Activated gamma-delta T cell treated with Interleukin-2 at 50 U/mL for 16 hours (primary cell): ENCODE measurements at places on chromosomes 1 and 21.

DNA sequence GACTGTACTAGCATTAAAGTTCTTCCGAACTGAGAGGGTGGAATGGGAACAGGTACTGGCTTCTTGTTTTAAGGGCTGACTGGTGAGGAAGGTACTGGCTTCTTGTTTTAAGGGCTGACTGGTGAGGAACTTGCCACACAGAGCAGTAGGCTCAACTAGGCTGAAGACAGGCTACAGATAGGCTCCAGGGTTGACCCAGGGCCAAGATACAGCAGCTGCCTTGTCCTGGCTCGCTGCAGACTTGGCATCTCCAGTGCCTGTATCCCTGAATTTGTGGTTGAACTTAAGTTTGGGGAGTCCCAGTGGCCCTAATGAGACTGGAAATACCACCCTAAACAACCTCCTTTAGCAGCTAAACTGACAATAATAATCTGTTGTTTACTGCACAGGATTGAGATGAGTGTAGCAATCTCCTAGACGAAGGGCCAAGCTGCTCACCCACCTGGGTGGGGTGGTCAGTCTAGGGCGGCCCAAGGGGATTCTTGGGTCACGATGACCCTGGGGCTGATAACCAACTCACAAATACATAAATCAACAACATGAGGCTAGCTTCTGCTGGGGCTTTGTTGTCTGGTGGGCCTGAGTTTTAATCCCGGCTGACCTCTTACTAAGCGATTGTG, 227.1 kb downstream of the DISC1 start:
- no peak for DNase-seq

DNA sequence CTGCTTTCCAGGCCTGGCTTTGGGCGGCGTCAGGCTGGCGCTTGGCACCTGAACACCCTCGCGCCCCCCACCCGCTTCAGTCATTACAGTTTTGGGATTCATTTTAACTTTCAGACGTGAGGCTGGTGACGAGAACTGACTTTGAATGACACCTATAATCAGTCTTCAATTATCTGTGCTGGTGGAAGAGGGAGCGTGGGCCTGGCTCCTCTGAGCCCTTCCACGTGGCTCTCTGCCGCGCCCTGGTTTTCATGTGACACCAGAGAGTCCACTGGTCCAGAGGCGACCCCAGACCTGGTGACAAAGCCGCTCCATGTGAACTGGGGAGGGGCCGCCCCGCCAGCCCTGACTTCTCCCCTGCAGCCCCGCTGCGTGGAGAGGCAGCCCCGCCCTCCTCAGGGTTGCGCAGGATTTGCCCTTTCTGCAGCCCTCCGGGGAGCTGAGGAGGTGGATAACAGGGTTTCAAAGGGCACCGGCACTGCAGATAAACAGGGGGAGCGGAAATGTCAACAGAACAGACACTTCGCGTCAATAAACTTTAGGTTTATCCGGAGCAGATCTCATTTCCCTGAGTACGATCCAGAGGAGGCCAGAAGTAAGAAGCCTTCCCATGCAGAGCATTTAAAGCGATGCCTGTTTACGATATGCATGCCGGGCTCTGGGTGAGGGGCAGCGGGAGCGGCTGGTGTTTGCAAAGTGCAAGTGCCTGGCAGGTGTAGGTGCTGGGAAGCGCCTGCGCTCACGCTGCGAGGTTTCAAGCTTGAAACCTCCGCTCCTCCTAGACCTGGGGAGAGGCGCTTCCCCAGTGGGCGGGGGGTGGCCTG, 56.4 kb downstream of the AJAP1 start:
- no peak for DNase-seq

- DNase-seq: no peak
These were observed 95.9 kb downstream of the KCNJ15 start for GRCh38 chr21:38352536-38353219.

GRCh38 chr1:228059634-228060457, 22.7 kb upstream of the ARF1 start:
- peak; percentile 51 for DNase-seq

GRCh38 chr1:228664399-228664914, 70.8 kb upstream of the RHOU start:
- peak; percentile 77 for DNase-seq

- DNase-seq: no peak
These were observed 150.7 kb upstream of the ZNF644 start for GRCh38 chr1:91172541-91172940.

DNA sequence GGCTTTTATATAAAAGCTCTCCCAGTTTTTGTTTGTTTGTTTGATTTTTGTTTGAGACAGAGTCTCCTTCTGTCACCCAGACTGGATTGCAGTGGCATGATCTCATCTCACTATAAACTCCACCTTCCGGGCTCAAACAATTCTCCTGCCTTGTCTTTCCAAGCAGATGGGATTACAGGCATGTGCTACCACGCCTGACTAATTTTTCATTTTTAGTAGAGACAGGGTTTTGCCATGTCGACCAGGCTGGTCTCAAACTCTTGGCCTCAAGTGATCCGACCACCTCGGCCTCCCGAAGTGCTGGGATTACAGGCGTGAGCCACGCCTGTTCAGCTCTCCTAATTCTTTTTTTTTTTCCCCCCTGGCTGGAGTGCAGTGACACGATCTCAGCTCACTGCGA, 4.4 kb downstream of the PCAT6 start:
- DNase-seq: no peak

- no peak for DNase-seq
These were observed 64.1 kb downstream of the TMCO4 start for GRCh38 chr1:19735440-19736127.

DNA sequence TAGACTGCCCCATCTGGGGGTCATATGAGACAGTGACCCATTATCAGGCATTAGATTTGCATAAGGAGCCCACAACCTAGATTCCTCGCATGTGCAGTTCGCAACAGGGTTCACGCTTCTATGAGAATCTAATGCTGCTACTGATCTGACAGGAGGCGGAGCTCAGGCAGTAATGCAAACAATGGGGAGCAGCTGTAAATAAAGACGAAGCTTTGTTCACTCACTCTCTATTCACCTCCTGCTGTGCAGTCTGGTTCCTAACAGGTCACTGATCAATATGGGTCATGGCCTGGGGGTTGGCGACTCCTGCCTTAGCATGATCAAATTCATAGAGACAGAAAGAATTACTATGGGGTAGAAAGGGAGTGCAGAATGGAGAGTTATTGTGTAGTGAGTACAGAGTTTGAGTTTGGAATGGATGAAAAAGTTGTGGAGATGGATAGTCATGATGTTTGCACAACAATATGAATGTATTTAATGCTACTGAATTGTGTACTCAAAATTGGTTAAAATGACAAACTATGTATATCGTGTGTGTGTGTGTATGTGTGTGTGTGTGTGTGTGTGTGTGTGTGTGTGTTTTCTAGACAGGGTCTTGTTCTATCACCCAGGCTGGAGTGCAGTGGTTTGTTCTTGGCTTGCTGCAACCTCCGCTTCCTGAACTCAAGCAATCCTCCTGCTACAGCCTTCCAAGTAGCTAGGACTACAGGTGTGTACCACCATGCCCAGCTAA, 42.2 kb downstream of the BTF3L4 start:
- DNase-seq: no peak

GRCh38 chr1:40092706-40093639, 4.1 kb downstream of the PPT1 start:
- DNase-seq: no peak

DNA sequence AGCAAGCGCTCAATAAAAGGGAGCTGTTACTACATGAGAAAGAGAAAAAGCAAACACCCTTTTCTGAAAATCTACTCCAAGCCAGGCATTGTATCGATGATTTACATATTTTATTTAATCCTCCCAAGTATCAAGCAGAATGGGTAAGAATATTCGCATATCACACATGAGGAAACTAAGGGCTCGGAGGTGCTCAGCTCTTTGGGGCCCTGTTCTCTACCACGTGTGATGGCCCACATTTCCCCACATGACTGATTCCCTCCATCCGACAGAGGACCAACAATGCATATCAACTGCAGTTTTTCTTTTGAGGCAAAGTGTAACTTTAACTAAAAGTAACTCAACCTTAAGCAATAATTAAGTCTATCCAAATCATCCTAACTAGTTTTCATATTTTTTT, 8.2 kb downstream of the ERI3 start:
- DNase-seq: no peak

DNA sequence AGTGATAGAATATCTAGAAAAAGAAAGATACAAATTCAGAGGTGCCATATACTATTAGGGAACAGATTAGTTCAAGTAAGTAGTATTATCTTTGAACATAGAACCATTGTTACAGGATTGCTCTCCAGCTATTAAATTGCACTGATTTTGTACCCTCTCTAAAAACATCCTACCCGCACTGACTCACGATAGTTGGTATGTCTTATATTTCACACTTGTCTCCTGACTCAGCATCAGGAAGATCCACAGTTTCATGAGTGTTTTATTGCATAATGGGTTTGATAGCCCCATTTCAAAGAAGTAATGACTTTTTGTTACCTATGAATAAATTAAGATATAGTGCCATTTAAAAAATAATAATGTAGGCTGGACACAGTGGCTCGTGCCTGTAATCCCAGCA, 6.0 kb downstream of the TATDN3 start:
- DNase-seq: no peak

- peak; percentile 24 for DNase-seq
These were observed 140.1 kb upstream of the FMN2 start for GRCh38 chr1:239951511-239952140.

GRCh38 chr1:150243003-150243402, 7.1 kb upstream of the ANP32E start:
- no peak for DNase-seq

DNA sequence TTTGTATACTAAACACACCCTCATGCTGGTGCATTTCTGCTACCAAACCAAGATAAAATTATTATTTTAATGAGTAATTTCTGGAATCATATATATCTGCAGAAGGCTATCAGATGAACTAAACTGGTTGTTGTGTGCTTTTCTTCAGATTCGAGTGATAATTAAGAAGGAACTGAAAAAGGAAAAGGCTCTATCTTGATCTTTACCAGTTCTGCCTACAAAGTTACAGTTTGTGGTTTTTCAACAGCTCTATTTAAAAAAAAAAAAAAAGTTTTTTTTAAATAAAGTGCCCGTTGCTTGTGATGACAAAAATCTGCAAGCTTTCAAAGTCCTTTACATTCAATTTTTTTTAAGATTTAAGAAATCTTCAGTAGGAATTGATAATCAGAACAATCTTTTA, 13.6 kb downstream of the DENND1B start:
- DNase-seq: no peak

DNA sequence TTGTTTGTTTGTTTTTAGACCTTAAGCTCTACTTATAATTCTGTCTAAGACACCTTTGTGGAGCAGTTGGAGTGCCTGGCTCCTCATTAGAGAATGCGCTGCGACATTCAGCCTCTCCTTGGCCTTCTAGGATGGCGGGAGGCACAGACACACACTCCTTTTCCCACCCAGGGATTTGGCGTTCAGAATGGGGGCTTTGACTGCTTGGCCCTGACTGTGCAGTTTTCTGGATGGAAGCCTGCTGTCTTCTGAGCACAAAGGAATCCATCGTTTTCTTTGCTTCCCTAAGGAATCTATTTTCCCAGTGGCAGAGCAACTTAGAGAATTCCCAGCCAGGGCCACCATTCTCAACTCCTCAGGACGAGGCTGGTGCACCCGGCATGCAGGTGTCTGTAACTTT, 83.6 kb downstream of the GALNT2 start:
- DNase-seq: no peak

- no peak for DNase-seq
These were observed 115.9 kb upstream of the NEK7 start for GRCh38 chr1:198040880-198041279.

- DNase-seq: no peak
These were observed 9.1 kb downstream of the SYTL1 start for GRCh38 chr1:27350663-27351540.

DNA sequence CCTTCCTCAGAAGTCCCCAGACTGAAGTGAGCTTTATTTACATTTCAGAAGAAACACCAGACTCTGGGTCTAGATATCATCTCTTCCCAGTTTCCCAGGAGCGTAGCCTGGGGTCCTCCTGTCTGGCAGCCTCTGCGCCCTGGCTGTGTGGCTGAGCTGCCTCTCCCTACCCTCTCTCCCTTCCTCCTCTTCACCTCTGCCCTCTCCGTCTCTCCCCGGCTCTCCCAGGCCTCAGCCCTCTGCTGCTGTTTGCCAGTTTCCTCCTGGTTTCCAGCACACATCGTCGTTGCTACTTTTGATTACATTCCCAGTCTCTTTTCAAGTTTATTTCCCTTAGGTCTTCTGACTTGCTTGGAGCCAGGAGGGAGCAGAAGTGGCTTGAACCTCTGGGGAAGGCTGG, 91.1 kb upstream of the DISP3 start:
- no peak for DNase-seq

DNA sequence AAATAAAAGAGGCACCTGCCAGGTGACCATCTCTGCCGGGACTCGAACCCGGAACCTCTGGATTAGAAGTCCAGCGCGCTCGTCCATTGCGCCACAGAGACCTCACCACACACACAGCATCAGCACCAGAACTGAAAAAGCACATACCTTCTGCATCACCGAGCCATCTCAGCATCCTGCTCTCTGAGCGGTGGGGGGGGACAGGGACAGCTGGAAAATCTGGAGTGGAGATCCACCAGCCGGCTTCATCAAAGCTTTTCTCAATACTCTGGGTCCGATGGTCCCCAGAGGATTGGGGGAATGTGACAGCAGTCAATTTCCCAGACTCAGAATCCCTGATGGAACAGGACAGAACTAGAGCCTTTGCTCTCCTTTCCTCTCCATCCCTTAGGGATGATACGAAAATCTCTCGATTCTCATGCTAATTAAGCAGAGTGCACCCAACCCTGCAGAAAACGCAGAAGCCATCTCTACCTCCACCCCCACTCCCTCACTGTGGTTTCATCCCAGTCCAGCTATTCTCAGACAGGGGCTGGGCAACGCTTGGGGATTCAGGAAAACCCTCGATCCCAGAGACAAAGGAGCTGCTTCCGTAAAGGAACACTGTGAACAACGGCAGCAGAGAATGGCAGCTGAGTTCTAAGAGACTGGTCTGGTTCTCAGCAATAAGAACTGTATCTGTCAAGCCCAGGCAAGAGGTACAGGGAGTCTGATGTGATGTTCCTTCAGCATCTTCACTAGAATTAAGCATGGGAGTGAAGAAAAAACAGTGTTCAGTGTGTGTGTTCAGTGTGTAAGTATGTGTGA, 29.6 kb upstream of the CADM3 start:
- no peak for DNase-seq

DNA sequence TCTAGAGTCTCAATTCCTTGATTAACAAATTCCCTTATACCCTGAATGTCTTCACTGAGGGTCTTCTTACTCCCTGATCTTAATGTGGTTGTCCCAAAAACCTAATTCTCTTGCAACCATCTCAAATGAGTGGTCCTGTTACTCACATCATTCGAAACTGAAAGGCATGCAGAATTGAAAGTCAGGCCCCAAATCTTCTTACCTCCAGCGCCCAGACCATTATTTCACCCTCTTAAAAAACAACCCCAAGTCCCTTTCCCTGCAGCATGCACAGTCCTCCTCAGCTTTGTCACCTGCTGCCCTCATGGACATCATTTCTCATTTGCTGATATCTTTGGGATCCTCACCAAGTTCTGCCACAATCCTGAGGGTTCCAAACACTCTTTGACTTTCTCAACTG, 230.1 kb downstream of the SEC16B start:
- no peak for DNase-seq

GRCh38 chr1:244011271-244011670, 39.8 kb upstream of the ZBTB18 start:
- DNase-seq: no peak
